ENCODE measurements at places on chromosomes 5 and 9.
A peak's percentile ranks its signal among the peaks of the same experiment; 100 is the strongest.

DNA sequence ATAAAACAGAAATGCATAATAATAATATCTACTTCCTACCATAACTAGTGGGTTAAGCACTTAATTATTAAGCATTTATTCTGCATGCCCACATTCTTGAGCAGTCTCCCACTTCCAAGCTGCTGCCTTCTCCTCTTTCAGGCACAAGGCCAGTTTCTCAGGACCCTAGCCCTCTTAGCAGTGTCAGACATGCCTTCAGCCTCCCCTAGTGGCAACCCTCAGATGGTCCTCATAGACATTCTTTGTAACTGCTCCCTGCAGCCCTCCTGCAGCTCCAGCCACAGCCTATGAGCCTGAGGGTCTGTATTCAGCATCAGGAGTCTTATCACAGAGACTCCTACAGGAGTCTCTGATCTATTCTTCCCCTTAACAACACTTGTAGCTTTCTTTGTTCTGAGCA lies 3.9 kb downstream of the IL9 start:
- DNase-seq = no peak

DNA sequence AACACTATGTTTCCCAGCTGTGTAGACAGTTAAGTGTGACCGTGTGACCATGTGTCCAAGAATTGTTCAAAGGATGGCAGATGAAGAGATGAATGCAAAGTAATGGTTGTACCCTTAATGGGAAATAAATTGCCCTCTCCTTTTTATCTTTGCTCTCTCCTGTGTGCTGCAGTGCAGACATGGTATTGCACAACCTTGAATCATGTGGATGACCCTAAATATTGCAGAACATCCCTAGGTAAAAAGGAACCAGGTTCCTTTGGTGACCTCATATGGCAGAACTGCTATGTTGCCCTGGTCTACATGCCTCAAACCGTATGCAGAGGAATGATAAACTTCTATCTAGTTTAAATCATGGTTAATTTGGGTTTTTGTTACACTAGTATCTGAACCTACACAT lies 81.7 kb upstream of the CTNND2 start:
- no peak for DNase-seq

DNA sequence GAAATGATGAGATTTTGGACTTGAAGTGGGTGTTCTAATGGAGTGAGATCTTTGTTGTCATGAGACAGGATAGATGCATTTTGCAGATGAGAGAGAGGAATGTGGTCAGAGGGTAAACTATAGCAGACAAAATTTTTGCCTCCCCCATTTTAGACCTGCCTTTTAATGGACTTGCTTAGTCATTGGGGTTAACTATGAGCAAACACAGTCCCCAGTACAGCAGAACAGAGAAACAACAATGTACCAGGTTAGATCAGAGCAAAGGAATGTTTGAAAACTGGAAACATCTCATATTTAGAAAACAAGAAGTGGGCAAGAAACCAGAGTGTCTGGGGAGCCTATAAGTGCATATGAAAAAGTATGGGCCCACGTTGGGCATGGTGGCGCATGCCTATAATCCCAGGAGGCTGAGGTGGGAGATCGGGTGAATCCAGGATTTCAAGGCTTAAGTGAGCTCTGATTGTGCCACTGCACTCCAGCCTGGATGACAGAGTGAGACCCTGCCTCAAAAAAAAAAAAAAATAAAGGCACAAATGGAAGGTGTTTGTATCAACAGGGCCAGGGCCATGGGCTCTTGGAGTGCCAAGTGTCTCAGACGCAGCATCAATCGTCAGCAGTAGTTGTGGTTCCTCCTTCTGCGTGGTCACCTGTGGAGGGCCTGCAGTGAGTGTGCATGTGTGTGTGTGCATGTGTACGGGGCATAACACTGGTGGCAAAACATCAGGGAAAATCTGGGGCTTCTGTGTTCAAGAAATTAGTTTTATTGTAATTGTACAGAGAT lies 214.4 kb upstream of the S1PR3 start:
- no peak for DNase-seq

- DNase-seq = no peak
Measured at GRCh38 chr9:137348769-137349470, 46.8 kb upstream of the NRARP start.

DNA sequence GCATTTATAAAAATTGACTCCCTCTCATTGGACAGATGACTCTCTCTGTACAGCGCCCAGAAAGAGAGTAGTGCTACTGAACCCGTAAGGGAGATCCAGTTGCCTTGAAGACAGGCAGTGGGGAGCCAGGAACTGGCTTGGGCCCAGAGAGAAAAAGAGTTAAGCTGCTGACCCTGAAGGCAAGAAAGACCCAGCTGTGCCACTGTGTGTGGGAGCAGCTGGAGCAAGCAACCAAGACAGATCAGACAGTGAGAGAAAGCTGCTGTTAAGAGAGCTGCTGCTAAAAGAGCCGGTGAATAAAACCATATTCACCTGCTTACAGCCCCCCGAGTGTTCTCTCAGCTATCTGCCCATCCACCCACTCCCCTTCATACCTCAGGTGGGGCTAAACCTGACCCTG lies 149.7 kb upstream of the ADAMTS16 start:
- no peak for DNase-seq

- no peak for DNase-seq
Measured at GRCh38 chr9:107147134-107147533, 135.9 kb upstream of the RAD23B start.

GRCh38 chr9:134224567-134225093 lies 60.3 kb upstream of the RNU6ATAC start:
- DNase-seq = no peak

- no peak for DNase-seq
Measured at GRCh38 chr9:129154866-129155477, 23.1 kb downstream of the IER5L start.

GRCh38 chr9:113621980-113622379 lies 158.5 kb downstream of the RGS3 start:
- DNase-seq = no peak

- DNase-seq = no peak
Measured at GRCh38 chr5:88679638-88680037, 203.3 kb downstream of the MEF2C start.

- no peak for DNase-seq
Measured at GRCh38 chr5:136020001-136020382, 8.8 kb upstream of the TGFBI start.

DNA sequence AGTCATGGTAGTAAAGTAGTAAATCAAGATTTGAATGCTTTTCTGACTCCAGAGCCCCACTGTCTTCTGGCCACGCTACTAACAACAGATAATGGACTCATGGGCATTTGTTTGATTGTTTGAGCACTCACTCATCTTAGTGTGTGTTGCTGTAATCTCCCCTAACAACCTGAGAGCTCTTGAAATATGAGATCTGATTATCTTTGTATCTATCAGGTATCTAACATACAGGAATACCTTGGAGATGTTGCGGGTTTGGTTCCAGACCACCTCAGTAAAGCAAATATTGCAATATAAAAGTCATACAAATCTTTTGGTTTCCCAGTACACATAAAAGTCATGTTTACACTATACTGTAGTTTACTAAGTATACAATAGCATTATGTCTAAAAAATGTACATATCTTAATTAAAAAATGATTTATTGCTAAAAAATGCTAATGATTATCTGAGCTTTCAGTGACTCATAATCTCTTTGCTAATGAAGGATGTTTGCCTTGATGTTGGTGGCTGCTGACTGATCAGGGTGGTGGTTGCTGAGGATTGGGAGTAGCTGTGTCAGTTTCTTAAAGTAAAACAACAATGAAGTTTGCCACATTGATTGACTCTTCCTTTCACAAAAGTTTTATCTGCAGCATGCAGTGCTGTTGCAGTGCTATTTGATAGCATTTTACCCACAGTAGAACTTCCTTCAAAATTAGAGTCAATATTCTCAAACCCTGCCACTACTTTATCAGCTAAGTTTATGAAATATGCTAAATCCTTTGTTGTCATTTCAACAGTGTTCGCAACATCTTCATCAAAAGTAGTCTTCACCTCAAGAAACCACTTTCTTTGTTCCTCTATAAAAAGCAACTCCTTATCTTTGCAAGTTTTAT lies 92.2 kb downstream of the ZNF462 start:
- DNase-seq = no peak

- DNase-seq = no peak
Measured at GRCh38 chr5:55933377-55934114, 61.2 kb downstream of the IL6ST start.

DNA sequence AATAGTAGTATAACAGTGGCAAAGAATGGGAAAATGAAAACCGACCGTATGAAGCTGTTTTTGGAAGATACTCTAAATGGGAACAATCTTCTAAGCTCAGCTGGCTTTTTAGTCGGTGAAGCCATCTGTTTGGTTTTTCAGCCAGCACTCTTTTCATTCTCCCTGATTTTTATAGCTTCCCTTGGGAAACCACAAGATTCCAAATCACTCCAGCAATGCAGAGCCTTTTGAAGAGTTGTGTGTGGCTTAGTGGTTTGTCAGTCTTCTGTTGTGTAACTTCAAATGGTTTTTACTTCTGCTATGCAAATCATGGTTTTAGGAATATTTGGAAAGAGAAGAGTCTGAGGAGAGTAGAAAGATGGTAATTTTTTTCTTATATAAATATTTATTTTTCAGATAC lies 180.7 kb downstream of the KDM4C start:
- no peak for DNase-seq

- no peak for DNase-seq
Measured at GRCh38 chr5:155936520-155937406, 390.2 kb upstream of the SGCD start.

- DNase-seq = no peak
Measured at GRCh38 chr5:106324356-106324755, 1346.4 kb downstream of the EFNA5 start.

- no peak for DNase-seq
Measured at GRCh38 chr5:153357493-153358112, 132.9 kb upstream of the GRIA1 start.

- no peak for DNase-seq
Measured at GRCh38 chr5:17694371-17694770, 60.1 kb downstream of the TAF11L14 start.

GRCh38 chr9:131889437-131890251 lies 149.8 kb upstream of the RAPGEF1 start:
- no peak for DNase-seq

- no peak for DNase-seq
Measured at GRCh38 chr5:173866243-173866857, 21.8 kb upstream of the CPEB4 start.

GRCh38 chr5:165673499-165673898 lies 2168.1 kb downstream of the MAT2B start:
- DNase-seq = no peak

DNA sequence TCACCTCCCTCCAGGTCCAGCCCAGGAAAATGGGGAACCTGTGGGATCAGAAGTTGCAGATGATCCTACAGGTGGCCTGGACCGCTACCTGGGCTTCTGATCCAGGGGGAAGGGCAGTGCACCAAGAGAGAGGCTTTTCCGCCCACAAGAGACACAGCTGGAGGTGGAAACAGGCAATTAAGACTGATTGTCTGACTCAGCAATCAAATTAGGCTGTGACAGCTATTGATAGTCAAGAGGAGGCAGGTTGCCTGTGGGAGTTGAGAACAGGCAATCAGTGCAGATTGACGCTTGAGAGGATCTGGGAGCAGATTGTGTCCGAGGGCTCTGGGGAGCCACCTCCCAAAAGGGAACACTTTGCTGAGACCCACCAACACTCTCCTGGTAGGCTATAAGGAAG lies 71.1 kb upstream of the SLC44A1 start:
- no peak for DNase-seq

GRCh38 chr9:24257726-24258125 lies 288.0 kb downstream of the IZUMO3 start:
- DNase-seq = no peak

- no peak for DNase-seq
Measured at GRCh38 chr5:92371171-92371888, 988.2 kb upstream of the ARRDC3 start.

DNA sequence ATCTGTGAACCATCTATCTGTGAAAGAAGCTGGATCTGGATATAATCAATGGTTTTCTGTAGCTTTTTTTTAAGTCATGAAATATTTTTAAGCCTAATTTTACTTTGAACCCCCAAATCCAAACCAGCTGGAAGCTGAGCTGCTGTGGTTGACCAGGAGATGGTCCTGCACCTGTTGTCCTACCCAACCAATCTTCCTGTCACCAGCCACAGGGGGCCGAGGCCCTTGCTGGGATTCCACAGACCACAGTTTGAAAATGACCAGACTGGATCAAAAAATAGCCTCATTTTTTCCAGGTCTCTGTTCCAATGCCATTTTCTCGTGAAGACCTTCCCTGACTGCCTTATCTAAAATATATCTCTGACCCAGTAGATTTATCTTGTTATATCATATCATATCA lies 200.6 kb downstream of the SGCD start:
- no peak for DNase-seq

- no peak for DNase-seq
Measured at GRCh38 chr5:67142816-67143215, 53.8 kb downstream of the CD180 start.

DNA sequence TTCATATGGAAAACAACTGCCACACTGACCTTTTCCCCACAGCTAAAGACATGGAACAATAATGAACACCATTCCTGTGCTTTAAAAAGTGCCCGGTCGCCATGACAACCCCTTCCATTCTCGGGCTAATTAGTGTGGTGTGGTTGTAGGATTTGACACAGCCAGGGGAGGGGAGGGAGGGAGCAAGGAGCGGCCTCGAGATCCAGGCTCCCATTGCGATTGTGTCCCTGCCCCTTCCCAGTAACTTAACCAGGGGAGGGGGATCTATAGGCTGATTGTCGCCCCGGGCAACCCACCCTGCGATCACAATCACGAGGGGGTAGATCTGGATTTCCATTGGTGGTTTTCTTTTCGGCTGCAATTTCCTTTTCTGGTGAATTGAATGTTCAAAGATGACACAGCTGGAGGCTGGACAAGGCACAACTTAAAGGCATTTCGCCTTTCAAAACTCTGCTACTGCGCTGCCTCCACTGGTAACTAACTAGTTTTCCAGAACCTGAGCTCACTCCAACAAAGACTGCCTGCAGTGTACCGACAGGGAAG lies 96.7 kb upstream of the RETREG1 start:
- DNase-seq = no peak

DNA sequence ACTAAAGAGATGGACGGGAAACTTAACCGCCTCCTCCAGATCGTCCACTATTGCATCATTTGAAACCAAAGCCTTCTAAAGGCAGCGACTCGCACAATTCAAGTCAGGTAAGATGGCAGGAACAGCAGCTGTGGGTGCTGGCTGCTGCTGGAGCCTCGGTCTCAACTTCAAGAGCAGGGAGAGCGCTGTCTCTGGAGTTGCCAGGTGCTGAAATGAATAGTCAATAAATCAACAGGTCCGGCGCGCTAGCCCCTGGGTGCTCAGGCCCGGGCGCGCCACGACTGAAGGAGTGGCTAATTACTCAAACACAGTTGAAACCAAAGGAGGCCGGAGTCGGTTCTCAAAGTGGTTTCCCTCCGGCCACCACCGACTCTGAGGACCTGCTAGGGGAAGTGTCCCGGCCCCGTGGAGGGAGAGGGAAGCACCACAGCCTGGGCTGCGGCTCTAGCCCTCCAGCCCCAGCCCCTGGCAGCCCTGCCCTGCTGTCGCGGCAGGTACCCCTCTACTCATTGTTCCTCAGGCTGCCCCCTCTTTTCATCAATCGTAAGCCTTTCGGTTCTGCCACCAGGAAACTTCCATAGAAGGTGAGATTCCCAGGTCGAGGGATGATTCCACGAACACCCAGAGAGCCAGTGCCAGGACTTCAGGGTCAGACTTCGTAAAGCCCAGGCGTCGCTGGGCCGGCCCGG lies 804 bp downstream of the TTC39B start:
- peak; percentile 34 for DNase-seq

All from stimulated activated CD4-positive, alpha-beta T cell treated with anti-CD3 and anti-CD28 coated beads, TNF-alpha, amount 100 ng/mL, for 24 hours (primary cell).